ENCODE measurements at places on chromosomes 7 and 10.

DNA sequence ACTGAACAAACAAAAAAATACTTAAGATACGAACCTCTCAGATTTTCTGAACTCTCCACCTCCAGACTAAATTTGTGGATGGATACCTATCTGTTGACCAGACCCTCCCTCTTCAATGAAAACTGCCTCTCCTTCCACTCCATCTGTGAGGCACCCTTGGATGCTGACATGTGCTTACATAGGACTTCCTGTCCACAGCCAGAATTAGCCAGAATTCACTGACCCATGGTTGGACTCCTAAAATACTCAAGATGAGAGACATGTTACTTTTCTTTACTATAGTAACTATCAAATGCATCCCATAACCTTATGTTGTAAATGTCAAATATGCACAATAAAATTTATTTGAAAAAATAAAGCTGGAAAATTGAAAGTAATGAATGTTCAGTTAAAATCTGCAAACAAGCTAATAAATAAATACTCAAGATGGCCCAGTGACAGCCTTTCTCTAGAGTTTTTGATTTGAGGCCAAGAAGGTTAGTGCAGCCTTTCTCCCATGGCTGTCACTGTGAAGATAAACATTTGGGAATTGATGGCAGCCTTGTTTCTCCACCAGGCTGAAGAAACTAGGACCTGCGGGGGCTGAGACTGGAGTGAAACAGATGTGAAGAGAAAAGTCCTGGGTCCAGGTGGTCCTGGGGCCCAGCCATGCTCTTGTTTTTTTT is 287.0 kb downstream of the ZEB1 start:
- DNase-seq: no peak

DNA sequence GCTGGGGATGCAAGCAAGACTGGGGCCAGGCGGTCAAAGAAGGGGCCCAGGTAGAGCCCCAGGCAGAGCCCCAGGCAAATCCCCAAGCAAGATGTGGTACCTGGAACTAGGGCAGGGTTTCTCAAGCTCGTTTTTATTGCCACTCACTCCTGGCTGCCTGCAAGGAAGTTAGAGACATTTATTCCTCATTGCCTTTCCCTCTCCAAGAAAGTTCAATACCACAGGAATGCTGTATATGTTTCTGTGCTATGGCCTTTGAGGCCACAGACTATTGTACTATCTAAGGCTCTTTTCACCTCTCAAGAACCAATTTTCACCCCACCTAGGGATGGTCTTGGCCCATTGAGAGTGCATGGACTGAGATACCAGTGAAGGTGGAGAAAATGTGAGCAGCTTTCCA is 71.3 kb downstream of the TACC2 start:
- DNase-seq: no peak

DNA sequence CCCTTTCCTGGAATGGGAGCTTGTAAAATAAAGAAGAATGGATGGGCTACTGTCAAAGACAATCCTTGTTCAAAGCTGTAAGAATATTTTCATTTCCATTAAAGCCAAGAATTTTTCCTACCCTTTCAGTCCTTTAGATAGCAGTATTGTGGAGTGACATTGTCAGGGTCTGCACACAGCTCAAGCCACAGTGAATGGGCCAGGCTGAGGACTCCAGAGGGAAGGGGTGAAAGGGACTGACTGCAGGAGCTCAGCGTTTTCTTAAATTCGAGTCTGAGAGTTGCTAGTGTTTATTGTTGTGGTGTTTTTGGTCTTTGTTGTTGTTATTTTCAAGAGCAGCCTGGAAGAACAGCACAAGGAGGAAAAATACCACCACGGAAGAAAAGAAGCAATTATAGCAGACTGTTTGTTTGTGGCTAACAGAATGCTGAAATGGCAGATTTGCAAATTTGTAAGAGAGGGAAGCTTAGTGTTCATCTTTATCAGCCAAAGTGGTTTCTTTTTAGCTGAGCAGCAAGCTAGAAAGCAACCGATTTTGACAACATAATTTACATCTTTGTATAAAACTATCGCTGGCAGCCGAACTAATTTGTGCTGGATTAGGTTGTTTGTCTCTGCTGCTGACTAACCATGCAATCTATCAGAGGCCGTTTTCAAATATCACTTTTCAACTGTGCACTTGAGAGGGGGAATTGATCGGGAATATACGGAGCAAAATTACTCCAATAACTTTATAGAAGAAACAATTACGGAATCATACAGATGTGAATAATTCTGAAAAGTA is 192.1 kb downstream of the LRMDA start:
- no peak for DNase-seq

DNA sequence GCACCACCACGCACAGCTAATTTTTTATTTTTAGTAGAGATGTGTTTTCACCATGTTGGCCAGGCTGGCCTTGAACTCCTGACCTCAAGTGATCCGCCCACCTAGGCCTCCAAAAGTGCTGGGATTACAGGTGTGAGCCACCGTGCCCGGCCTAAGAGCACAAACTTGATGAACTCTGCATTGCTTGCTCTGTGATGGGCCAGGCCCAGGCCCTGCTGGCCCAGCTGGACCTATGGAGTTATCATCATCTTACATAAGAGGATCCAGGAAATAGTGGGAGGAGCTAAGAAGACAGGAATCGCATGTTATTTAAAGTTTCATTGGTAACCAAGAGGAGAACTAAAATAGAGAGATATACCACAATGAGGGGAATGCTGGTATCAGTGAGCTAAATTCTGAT is 86.9 kb downstream of the DAGLB start:
- no peak for DNase-seq

DNA sequence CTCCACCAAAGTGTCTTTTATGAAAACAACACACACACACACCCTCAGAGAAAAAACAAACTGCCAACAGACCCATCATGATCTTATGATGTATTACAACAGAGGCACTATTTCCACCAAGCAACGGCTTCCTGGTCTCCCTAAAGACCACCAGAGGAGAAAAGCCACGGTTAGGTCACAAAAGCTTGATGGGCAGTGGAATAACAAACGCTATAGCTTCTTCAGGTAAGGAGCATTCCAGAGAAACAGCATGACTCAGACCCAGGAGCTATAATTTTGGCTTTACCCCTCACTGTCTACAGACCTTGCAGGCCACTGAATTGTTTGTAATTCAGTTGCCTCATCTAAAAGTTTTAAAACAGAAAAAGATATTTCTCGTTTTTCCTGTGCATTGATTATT is 105.7 kb upstream of the GPR141 start:
- no peak for DNase-seq
